ENCODE measurements at places on chromosomes 5 and 9.

DNA sequence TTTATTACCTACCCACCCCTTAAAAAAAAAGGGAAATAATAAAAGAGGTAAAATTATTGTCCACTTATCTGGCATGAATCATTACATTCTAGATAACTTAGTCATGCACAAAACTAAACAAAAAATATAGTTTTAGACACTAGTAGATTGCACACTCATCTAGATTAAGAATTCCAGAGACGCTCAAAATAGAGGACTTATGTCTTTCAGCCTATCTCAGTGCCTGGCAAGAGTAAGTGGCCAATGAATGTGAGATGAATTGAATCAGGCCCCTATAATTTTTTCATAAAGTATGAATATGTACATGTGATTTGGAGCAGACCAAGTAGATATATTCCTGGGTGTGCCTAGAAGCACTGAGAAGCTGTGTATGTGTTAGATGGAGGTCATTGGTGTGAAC, 2.0 kb upstream of the RXFP3 start:
- DNase-seq: no peak

DNA sequence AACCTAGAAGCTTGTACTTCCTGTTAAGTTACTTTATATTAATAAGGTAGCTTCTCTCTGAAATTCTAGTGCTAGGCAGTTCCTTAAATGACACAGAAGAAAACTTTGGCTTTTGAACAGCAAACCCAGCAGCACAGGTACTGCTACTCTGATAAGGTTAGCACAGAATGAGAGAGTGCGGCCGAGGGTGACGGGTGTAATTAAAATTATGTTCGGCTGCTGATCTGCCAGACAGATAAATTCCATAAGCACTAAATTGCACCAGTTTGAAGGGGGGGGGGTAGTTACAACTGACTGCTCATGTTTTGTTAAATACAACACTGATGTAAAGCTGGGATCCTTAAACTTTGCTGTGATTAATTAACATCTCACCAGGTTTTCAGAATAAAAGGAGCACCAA, 475.1 kb downstream of the SPOCK1 start:
- no peak for DNase-seq

DNA sequence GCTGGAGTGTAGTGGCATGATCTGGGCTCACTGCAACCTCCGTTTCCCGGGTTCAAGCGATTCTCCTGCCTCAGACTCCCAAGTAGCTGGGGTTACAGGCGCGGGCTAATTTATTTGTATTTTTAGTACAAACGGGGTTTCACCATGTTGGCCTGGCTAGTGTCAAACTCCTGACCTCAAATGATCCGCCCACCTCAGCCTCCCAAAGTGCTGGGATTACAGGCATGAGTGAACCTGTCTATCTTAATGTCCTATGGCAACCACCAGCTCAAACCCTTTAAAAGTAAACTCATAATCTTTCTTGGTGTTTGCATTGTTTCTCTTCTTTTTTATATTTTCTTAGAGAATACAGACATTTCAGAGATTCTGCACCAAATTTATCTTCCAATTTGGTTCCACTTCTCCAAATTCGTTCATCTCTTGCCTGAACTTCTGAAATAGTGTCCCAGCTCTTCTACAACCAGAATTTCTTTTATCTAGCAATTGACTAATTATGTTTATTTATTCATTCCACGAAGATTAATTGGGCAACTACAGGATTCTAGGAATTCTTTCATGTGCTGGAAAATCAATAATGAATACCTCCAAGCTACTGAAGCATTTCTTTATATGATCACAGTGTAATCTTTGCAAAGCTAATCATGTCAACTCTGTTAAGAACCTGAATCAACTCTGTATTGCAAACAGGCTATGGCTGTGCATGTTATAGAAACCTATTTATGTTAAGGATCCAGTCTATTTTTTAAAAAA, 60.0 kb upstream of the TYRP1 start:
- DNase-seq: no peak

DNA sequence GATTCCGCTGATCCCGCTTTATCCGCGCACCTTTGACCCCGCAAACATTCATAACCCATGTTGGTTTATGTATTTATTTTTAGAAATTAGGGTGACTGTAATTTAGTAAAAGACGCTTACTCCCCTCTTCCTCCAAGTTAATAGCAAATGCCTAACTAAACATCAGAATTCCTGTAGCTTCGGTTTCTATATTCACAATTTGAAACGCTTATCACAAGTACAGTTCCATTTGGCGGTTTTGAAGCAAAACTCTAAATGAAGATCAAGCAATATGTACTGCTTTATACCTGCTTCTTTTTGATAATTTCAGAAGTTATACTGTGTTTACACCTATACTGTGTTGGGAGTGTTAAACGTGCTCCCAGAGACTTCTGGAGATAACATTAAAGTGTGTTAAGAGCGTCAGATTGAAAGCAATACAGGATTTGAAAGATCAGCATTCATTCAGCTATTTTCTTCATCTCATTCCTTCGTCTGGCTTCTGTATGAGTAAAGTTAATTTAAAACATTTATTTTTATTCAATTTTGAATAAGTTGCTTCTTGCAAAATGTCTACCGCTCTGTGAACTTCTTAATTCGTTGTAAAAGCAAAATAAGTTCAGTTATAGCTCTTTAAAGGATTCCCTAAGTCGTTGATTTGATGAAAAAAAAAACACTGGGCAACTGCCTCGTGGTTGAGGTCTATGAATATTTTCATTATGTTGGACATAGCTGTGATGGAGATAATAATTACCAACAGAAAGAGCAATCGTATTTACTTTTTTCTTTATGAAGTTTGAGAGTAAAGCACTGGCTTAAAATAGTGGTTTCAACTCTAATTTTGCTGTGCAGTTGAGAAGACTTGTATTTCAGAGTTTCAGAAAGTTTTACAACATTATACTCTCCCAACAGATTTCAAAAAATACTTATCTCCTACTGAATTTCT, 2.5 kb downstream of the PRDM6 start:
- DNase-seq: no peak

DNA sequence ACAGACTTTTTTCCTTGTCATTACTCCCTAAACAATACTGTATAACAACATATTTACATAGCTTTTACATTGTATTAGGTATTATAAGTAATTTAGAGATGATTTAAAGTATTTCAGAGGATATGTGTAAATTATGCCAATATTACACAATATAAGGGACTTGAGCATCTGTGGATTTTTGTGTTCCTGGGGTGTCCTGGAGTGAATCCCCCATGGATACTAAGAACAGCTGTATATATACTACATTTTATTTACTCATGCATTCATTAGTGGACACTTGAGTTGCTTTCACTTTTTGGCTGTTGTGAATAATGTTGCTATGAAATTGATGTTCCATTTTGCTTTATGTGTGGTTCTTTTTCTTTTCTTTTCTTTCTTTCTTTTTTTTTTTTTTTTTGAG, 348.8 kb downstream of the SH3GL2 start:
- no peak for DNase-seq

DNA sequence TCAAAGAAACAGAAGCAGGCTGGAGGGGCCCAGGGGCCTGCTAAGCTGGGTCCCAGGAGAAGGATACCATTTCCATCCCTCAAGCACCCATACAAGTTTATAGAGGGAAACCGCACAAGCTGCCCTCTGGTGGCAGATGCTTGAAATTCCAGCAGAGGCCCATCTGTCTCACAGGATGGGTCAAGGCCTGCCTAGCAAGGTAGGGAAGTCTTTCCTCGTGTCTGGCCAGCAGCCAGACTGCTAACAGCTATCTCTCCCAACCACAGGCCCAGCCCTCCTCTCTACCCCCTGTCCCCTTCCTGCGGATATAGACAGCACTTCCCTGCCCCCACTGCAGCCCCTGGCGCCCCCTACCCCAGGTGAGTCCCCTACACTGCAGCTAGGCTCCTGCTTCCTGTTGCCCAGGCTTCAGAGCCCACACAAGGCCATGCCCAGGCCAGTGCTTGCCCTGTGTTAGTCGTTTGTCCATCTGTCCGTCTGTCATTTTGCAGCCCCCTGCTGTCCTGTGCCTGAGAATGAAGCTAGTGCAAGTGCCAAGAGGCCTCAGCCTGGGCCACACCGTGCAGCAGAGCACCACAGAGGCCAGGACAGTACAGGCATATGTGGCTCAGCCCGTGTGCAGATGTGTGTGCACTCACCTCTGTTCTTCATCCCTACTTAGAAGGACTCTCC, 26.2 kb downstream of the TCF7 start:
- DNase-seq: no peak

DNA sequence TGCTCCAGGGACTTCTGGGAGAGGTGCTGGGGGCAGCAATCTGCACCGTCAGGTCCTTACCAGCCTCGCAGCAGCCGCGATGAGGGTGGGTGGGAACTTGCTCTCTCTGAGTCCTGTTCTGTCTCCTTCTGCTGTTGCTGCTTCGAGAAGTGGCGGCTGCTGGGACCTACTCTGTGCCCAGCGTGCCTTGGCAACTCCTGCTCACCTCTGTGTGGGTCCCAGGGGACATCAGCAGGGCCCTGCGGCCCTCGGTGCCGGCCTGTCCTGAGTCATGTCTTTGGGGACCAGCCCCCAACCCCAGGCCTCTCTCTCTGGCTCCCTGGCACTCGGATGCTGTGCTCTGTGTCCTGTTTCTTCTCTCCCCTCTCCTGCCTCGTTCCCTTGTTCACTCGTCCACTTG, 49.5 kb downstream of the KCNT1 start:
- no peak for DNase-seq

DNA sequence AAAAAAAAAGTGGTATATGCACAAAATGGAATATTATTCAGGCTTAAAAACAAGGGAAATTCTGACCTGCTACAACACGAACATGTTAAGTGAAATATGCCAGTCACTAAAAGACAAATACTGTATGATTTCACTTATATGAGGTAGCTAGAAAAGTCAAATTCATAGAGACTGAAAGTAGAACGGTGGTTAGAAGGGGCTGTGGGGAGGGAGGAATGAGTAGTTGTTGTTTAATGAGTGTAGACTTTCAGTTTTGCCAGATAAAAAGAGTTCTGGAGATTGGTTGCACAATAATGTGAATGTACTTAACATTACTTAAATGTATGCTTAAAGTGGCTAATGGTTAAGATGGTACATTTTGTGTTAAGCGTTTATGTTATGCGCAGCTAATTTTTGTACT, 79.5 kb upstream of the IL12B start:
- no peak for DNase-seq

GRCh38 chr5:57816108-57816507, 333.5 kb upstream of the ACTBL2 start:
- no peak for DNase-seq

DNA sequence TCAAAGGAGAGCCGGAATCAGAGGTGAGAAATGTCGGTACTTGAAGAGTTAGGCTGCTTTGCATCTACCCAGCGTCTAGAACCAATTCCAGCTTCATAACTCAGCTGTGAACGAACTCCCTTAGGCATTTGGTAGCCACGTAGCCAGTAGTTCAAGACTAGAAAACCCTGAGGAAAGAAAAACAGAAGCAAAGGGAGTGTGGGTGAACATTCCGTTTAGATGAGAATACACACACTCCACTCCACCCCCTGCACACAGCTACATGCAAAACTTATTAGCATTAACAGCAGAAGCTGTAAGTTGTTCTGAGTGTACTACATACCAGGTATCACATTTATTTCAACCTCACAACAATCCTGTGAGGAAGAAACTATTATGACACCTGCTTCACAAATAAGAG, 78.3 kb downstream of the SMIM23 start:
- DNase-seq: no peak

- no peak for DNase-seq
Measured at GRCh38 chr5:176545737-176546509, 3.2 kb upstream of the CDHR2 start.

GRCh38 chr9:130523921-130524320, 55.5 kb upstream of the FUBP3 start:
- DNase-seq: no peak

DNA sequence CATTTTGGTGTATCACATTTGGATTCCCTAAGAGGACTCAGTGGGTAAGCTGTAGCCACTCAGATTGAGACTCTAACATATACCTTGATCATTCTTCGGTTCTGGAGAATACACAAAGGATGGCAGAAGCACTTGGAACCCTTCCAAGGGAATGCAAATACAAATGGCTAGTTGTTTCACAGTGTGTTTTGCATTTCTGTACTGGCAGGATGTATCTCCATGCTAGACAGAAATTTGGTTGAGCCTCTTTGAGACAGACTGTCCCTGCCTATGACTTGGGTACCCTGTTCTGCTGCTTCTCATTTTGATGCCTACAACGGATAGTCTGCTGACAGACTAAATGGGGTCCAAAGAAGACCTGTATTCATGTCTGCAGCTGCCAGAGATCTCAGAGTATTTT, 273.5 kb downstream of the TMEM38B start:
- no peak for DNase-seq

- no peak for DNase-seq
Measured at GRCh38 chr5:172194985-172195774, 1.2 kb downstream of the EFCAB9 start.

- no peak for DNase-seq
Measured at GRCh38 chr5:6000867-6001266, 377.5 kb downstream of the MED10 start.

DNA sequence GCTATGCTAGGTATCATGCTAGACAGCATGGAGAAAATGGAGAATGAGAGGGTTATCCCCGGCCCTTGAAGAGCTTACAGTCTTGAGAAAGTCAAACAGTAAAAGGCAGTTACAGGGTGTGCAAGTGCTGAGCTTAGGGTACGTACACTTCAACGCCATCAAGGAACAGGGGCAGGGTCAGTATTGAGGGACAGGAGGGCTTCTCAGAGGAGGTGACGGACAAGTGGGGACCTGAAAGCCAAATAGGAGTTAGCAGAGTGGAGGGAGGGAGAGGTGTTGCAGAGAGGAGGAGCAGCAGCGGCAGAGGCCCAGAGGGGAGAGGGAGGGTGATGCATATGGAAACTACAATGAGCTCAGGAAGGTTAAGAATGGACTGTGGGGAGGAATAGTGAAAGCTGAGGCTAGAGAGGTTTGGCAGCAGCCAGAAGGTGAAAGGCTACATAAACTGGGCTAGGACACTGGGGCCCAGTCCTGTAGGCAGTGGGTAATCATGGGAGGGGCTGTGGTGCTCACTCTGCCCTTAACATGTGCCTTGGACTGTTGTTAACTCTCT, 88.0 kb downstream of the NRG2 start:
- no peak for DNase-seq

- DNase-seq: no peak
Measured at GRCh38 chr5:71816307-71816706, 97.2 kb downstream of the CARTPT start.

GRCh38 chr5:167296661-167297060, 994.8 kb upstream of the WWC1 start:
- no peak for DNase-seq
